ENCODE measurements at places on chromosomes 2 and 18.
A peak's percentile ranks its signal among the peaks of the same experiment; 100 is the strongest.

GRCh38 chr2:69815717-69816116, 13.7 kb upstream of the GMCL1 start:
- DNase-seq: no peak

DNA sequence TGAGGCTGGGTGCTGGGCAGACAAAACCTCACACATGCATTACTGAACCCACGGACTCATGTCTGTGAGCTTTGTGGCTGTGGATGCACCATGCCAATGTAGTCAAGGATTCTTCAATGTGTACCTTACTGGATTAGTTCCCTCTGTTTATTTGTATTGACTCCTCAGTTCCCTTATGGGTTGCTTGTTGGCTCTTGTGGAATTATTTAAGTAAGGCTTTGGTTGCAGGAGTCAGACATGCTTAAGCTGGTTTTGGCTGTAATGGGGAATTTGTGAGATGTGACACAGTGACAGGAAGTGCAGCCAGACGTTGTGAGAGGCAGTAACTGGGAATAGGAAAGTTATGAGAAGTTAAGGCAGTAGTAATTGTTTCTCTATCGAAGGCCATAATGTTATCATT, 13.6 kb upstream of the IL1RN start:
- DNase-seq: no peak

DNA sequence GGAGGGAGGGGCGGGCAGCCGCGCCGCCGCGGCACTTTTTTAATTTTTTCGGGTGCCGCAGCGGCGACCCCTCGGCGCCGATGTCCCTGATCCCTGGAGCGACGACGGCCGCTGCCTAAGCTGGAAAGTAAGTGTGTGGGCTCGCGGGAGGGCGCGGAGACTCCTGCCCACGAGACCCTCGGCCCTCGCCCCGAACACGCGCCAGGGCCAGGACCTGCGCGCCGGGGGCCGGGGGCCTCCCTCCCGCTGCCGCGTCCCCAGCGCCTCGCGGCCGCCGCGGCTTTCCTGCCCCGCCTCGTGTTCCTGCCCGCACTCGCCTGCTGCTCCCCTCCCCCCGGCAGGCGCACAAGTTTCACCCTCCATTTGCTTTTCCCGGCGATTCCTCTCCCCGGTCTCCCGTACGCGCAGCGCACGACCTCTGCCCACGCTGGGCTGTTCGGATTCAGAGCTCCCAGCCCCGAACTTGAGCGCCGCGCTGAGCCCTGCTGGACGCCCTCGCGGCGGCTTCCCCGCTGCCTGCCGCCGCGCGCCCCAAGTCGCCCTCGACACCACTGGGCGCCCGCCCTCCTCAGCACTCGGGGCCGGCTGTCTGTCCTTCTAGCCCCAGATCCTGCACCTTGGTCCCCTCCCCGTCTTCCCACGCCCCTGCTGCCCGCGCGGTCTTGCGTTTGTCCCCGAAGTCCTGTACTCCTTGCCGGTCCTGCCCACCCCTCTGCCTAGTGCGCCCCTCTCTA, 507 bp downstream of the PKP4 start:
- no peak for DNase-seq

DNA sequence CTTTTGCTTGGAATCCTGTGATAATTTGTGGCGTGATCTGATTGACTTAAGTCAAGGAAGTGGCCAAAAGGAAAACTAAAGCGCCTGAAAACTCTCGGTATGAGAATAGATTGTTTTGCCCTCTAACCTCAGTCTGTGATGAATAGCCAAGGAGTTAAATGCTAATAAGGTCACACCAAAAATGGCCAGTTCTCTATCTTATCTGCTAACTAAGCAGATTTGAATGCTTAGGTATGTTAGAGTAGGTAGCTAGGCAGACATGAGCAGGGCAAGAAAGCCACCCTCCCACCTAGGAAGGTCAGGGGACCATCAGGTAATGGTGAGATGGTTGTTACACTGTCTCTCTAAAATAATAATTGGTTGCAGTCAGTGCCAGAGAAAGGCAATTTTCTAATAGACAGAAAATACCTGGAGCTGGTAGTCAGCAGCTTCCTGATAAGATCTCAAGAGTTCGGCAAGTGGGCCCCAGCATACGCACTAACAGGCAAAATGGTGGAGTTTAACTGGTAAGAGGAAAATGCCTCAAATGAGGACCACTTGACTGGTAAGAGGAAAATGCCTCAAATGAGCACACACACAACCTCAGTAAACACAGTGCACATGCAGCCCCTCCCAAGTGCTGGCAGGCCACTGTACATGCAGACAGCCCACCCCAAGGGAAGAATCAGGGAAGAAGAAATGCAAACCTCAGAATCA, 468.4 kb downstream of the MBD2 start:
- DNase-seq: no peak

- no peak for DNase-seq
Observed at GRCh38 chr18:55136258-55136657, 177.0 kb upstream of the CCDC68 start.

- DNase-seq: no peak
Observed at GRCh38 chr2:206846981-206847834, 81.8 kb downstream of the FASTKD2 start.

DNA sequence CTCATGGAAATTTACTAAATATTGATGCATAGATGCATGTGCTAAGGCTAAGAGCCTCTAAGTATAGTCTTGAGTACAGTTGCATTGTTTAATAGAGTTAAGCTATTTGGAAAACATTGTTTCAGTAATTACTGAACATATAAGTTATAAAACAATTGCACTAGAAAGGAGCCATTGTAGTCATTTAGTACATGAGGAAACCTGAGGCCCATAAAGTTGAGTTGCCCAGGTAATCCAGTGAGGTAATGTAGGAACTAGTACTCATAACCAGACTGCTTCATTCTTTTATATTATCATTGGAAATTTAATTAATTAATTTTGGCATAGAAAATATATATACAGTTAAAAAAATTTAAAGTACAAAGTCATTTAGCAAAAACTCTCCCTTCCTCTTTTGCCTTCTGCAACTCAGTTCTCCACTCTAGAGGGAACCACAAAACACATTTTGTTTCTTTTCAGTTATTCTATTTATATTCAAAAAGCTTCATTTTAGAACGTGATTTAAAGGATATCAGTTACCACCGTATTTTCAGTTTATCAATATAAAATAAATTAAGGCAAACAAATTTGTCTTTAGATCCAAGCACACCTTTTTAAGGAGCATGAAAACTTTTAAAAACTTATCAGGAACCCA, 27.8 kb upstream of the TBR1 start:
- DNase-seq: no peak

- DNase-seq: peak; percentile 59
Observed at GRCh38 chr18:44744161-44745121, 63.8 kb downstream of the SETBP1 start.

DNA sequence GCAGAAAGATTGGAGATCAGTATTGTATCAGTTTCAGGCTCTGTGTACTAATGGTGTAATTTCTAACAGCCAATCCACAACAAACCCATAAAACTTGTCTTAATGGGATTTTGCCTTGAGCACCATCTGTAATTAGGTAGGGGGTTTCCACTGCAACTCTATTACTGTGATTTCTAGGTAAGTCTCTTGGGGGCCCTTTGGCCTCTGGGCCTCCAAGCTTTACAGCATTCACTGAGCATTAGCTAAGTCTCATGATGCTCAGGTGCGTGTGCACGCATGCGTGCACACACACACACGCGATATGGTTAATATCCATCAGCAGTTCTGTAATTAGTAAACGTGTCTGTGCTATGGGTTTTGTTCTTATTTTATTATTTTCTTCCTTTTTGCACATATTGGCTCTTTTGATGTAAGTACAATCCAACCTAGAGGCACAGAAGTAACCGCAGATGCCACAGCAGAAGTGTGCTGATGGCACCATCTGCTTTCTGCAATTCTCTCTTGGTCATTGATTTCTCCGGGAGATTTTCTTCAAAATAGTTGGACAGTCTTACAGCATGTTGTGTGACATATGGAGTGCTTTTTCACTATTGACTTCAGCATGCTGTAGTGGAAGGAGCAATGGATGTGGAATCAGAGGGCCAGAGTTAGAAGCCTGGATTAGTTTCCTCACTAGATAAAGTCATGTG, 592.0 kb downstream of the LRRTM4 start:
- DNase-seq: no peak

DNA sequence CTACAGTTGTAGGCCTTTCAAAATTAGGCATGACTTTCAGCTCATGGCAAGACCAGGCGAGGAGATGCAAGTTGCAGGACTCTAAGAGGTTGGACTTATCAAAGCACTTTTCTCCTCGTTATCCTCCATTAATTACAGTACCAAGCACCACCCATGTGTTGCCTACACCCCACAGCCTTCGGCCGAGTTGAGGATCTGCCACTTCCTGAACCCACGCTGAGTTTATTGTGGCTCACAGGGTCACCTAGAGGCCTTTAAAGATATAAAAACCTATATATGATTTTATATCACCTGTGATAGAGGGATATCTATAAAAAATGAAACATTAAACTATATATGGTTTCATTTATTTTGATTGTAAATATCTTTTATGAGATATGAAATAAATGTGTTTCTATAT, 2.6 kb downstream of the UGT1A10 start:
- no peak for DNase-seq

DNA sequence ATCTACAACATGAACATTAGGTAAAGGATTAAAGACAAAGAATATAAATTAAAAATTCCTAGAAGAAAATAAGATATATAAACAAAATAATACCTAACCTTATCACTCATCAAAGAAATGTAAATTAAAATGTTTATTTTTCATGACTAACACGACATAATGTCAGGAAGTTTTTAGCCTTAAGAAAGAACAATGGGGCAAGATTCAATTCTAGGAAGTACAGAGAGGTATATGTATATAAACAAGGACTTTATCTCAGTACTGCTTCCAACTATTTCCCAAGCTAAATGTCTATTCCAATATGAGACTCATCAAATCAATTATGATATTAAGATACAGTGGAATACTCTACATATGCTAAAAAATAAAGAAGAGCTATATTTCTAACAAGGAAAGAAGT, 44.1 kb downstream of the TTC21B start:
- no peak for DNase-seq

- DNase-seq: no peak
Observed at GRCh38 chr2:186533717-186534116, 47.7 kb downstream of the ZC3H15 start.

GRCh38 chr2:3040496-3041140, 337.0 kb downstream of the EIPR1 start:
- DNase-seq: no peak

DNA sequence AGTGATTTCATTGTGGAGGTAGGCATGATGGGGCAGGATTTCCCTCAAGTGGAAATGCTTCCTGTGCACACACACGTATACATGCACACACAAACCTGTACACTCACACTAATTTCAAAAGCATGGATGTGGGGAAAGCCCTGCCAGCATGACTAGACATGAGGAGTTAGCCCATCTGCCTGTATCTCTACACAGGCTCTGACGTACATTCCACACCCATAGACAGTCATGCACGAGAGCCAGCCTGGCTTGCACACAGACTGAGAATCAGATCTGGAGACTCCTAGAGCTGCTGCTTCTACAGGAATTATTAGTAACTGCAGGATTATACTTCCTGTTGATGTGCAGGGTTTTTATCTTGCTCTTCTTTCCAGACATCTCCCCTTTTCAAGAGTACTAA, 27.3 kb upstream of the NFU1 start:
- no peak for DNase-seq

DNA sequence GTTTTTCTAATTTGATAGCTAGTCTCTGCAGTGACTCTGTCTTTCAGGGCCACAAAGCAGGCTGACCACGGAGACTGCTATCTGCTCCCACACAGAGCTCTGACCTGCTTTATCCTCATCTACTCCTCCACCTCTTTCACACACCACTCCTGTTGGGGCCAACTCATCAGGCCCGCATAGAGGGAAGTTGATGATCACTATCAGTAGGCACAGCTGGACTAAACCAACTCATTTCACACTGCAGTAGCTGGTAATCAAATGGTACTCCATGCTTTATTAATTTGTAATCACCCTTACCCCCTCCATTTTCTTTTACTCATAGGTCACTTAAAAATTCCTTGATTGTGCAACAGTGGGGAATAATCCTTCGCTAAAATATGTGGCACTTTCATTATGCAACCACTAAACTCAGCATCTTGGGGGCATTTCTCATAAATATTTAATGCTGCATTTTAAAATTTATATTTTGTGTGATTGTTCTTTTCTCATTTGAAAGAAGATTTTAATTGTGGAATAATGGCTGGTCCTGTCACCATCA, 249.8 kb upstream of the GCFC2 start:
- DNase-seq: no peak

DNA sequence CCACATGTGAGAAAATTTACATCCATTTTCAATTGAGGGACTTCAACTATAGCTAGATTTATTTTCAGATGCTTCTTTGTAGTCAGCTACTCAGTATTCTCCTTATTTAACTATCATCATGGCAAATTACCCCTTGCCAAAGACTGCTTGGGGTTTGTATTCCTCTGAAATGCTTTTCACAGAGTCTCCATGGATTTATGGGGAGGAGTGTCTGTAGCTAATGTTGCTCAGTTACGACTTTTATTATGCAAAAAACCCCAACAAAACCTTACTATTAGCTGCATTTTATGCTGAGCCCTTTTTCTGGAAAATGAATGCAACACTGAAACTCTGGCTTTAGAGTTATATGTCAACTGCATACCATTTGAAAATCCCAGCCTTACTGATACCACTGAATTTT, 78.6 kb downstream of the RFTN2 start:
- DNase-seq: no peak

- DNase-seq: no peak
Observed at GRCh38 chr2:197705912-197706838, 1.0 kb downstream of the MARS2 start.

GRCh38 chr2:18626958-18627650, 37.7 kb upstream of the NT5C1B start:
- DNase-seq: no peak

- DNase-seq: no peak
Observed at GRCh38 chr2:129929321-129930290, 49.9 kb upstream of the RAB6C start.

- DNase-seq: peak; percentile 61
Observed at GRCh38 chr2:25076749-25077148, 34.9 kb downstream of the EFR3B start.

DNA sequence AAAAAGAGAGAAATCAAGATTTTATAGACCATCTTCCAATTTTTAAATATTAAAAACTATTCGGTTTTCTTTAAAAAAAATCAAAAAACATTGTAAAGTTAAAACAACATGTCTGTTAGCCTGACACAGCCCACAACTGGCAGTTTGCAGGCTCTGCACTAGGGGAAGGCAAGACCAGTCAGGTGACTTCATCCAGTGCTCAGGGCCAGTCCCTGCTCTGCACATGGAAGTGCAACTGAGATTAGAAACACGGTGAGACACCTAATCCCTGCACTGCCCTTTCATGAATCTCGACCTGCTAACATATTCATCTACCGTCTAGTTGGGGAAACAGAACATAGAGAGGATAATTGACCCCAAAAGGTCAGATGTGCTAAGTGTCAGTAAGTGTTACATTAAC, 135.2 kb downstream of the BARD1 start:
- no peak for DNase-seq

- DNase-seq: no peak
Observed at GRCh38 chr2:54227798-54228197, 28.2 kb downstream of the TSPYL6 start.

GRCh38 chr2:208311954-208312353, 45.9 kb downstream of the PIKFYVE start:
- DNase-seq: no peak
